ENCODE measurements at places on chromosomes 16 and 17.

DNA sequence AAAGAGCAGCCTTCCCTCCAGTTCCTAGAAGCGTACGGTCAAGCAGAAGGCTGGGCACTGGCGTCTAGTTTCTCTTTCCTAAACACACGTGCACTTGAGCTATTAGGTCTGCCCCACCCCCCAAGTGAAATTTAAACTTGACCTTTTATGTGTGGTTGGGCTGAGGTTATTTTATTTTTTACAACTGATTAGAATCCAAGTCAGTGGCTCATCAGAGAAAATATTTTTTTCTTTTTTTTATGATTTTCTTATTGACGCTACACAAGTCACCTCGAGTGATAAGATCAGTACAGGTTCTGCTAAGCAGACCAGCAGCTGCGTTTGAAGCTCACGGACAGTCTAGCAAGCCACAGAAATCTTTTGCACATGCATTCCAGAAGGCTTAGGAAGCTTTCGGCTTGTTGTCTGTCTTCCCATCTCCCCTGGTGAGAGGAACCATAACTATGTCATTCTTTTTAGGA is 95.1 kb downstream of the ZFHX3 start:
- no peak for DNase-seq

- DNase-seq, result no peak
Observed at GRCh38 chr17:77756846-77757560, 201.5 kb upstream of the TNRC6C start.

GRCh38 chr16:81004646-81005353 is 1.9 kb downstream of the CMC2 start:
- peak; percentile 50 for DNase-seq

GRCh38 chr17:47713980-47714700 is 18.9 kb upstream of the TBX21 start:
- no peak for DNase-seq

DNA sequence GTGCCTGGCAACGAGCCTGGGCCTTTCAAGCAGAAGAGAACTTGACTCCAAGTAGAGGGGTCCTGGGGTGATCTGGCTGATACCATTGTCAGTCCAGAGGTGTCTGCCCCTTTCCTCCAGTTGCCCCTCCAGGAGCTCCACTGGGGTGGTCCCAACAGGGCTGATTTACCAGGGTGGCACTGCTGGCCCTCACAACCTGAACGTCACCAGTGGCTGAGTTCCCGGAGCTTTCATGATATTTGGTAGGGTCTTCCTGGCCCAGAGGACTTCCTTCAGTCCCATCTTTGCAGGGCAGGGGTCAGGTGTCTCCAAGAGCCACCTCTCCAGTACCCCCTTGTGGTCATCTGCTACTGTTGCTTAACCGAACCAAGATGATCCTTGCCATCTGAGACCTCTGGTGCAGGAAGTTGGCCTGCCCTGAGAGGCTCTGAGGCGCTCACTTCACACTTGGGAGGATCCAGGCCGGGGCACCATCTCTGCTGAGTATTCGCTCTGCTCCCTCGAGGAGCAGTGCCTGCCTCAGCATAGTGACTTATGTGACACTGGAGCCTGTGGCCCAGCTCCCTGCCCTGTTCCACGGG is 3.5 kb downstream of the LIMD2 start:
- peak; percentile 71 for DNase-seq

DNA sequence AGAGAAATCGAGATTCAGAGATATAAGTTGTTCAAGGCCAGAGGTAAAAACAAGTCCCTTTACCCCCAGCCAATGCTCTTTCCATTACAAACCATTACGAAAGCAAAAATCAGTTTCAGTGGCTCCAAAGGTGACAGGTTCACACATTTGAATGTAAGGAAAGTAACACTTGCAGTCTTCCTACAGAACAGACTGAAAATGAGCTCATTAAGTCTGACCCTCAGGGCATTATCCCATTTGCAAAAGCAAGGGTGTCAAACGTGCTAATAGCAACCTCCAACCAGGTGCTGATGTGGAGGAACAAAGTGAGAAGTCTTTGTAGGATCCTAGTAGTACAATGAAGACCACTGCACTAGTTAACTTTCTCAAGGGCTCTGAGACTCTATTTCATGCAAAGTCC is 65.2 kb downstream of the XPO6 start:
- DNase-seq, result no peak

DNA sequence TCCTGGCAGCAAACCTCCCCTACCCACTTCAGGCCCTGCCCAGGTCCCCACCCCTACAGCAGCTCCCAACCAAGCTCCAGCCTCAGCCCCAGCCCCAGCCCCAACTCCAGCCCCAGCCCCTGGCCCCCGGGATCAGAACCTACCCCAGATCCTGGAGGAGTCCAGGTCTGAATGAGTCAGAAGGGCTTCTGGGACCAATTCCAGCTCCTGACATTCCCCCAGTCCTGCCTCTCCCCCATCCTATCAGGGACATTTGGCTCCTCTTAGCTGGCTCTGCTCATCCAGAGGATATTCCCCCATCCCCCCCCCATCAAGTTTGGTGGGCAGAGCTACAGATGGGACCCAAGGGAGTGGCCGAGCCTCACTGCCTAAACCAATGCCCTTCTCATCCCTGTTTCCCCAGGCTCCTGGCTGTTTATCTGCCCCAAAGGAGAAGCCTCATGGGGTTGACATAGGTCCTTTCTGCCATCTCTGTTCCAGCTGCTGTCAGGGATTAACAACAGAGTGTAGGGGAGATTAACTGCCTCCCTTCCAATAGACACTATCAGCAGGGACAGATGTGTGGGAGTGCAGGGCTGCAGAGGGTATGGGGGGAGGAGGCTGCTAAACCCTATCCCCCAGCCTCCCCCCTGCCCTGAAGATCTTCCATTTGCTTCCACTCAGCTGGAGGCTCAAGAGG is 16.5 kb downstream of the CNTNAP1 start:
- no peak for DNase-seq

- no peak for DNase-seq
Observed at GRCh38 chr16:269061-269796, 6.5 kb downstream of the RGS11 start.

DNA sequence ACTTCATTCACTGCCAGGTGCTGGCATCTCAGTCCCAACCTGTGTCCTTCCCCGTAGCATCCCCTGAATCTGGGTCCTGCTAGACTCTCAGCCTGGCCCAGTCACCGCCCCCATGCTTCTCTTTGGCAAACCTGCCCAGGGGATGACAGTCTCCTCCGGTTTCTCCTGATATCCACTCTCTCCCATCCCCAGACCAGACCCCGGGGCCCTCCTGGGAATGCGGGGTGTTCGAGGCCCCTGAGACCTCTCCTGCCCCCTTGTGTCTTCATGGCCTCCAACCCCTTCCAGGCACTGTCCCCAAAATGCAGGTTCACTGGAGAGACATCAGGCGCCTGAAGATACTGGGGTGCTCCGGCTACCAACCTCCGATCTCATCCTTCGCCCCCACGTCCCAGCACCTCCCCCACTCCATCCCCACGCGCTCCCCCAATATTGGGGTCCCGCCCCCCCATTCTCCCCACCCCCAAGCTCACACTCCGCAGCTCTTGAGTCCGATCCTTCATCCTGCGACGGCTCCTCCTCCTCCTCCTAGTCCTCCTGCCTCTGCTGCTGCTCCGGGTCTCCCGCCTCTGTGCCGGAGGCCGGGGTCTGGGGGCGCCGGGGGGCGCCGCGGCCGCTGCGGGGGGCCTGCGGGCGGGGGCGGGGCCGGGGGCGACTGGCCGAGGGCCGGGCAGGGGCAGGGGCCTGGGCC is 399 bp downstream of the STX1B start:
- DNase-seq, result no peak

DNA sequence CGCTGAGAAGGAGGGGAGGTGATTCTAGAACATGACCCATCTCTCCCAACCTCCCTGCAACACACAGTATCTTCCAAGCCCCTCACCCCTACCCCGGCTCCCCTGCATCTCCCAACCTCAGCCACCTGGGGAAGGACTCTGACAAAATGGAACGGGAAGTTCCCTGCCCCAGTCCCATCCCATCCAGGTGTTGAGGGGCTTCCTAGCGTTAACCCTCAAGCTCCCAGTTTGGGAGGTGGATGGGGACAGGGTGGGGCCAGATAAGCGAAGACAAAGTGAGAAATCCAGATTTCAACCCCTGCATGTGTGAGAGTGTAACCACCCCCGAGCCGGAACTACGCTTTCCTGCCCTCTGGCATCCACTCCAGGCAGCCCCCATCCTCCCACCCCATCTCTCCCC is 1.8 kb downstream of the ZSCAN10 start:
- no peak for DNase-seq

GRCh38 chr17:78873519-78874340 is 29.3 kb downstream of the CEP295NL start:
- DNase-seq, result no peak

DNA sequence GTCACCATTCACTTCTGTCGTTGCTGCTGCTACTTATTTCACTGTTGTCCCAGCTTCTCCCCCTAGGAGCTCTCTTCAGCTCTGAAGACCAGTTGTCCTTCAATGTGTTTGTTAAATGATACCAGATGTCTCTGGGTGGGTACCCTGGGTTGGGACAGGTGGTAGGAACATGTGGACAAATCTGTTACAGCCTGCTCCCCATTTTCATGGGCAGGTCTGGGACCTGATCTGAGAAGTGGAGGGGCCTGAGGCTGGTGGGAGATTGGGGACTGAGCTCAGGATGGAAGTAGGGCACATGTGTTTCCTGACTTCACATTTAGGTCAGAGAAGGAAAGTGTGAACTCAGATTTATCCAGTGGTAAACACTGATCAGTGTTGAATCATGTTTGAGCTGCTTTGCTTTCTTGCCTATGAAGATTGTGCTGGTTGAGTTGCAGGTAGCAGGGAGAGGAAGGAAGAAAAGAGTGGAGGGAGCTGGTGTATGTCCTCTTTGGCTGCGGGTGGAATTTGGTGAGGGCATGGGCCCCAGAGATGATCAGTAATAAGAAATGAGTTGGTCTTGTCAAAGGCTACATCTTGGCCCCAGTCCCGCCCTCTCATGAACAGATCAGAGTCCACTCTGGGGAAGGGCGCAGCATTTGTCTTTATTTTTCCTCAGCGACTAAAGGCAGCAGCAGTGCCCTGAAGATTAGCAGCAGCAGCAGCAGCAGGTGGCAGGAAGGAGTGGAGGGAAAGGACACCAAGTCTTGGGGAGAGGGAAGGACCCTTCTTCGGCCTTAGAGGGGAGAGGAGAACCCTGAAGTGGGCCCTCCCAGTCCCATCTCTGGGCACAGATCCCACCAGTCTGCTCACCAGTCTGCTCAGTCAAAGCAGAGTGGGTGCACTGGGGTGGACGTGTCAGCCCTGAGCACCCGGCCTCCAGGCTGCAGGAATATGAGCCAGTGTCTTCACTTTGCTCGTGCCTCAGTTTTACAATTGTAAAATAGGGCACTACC is 6.1 kb upstream of the EFTUD2 start:
- no peak for DNase-seq

DNA sequence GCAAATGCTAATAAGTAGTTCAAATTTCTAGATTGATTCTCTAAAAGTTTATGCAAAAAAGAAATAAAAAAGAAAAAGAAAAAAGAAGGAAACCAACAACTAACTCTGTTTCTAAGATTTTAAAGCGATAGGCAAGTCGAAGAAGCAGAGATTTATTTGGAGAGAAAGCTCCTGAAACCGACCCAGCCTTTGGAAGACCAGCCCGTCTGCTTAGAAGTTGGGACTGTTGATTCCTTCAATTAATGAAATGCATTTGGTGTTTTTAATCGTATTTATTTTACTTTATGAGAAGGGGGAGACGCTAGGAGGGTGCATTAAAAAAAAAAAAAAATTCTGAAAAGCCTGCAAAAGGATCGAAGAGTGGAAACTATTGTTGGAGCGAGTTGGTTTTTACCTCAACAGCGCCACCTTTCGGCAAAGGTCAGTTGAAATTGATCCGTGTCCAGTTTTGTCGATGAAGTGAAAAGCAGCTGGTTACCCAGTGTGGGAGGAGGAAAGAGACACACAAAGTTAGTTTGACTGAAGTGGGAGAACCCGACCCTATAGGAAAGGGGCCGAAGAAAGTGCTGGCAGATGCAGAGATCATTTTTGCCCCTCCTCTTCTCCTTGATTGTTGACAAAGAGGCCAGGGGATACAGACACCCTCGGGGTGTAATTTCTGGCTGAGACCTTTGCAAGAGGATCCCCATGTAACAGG is 1.5 kb upstream of the MAF start:
- peak; percentile 45 for DNase-seq

DNA sequence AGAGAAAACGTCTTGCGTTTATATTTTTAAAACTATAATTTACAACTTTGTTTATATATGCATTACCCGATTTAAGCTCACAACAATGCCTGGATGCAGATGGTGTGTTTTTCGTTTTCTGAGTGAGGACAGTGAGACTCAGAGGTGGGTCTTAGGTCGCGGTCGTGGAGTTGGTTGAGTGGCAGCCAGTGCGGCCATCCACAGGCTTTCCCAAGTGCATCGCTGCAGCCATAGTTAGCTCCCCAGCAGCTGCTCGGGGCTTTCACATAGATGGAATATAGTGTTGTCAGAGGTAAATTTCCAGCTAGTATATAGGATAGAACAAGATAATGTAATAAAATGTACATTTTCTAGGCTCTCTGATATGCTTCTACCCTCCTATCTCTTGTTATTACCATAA is 417.8 kb downstream of the CDH13 start:
- no peak for DNase-seq

- no peak for DNase-seq
Observed at GRCh38 chr17:33962857-33963655, 292.0 kb upstream of the CCL2 start.

GRCh38 chr17:56172517-56172982 is 19.3 kb downstream of the ANKFN1 start:
- no peak for DNase-seq

- peak; percentile 57 for DNase-seq
Observed at GRCh38 chr16:12874186-12874585, 27.2 kb upstream of the SHISA9 start.

- DNase-seq, result no peak
Observed at GRCh38 chr16:66358231-66358630, 8.3 kb upstream of the CDH5 start.

GRCh38 chr17:48494335-48494734 is 36.5 kb downstream of the HOXB1 start:
- DNase-seq, result no peak

DNA sequence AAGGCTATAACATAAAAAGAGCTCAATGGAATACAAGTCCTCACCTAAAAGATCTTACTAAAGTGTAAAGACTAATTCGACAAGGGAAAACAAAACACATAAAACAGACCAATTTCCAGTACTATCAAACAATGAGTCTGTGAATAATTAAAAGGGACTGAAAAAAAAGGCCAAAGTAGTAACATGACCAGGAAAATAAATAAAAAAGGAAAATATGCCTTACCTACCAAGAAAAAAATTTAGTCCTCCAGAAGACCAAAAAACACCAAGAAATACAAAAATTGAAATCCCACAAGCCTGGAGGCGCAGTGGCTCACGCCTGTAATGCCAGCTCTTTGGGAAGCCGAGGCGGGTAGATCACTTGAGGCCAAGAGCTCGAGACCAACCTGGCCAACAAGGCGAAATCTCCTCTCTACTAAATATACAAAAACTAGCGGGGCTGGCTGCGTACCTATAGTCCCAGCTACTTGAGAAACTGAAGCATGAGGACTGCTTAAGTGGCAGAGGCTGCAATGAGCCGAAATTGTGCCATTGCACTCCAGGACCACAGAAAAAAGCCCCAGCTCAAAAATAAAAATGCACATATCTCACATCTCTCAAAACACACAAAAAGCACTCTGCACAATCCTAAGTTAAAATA is 60.8 kb downstream of the TEX14 start:
- DNase-seq, result no peak

DNA sequence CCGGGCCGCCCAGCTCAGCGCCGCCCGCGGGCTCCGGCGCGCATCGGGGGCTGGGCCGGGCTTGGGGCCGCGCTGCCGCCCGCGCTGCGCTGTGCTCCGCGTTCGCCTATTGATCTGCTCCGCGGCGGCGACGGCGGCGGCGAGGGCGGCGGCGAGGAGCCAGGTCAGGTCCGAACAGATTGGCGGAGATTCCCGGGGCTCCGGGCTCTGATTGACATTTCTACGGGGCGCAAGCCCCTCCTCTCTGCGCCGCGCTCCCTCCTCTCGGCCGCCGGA is 559 bp downstream of the IRX3 start:
- peak; percentile 79 for DNase-seq
